ENCODE measurements at places on chromosomes 11 and 22.

DNA sequence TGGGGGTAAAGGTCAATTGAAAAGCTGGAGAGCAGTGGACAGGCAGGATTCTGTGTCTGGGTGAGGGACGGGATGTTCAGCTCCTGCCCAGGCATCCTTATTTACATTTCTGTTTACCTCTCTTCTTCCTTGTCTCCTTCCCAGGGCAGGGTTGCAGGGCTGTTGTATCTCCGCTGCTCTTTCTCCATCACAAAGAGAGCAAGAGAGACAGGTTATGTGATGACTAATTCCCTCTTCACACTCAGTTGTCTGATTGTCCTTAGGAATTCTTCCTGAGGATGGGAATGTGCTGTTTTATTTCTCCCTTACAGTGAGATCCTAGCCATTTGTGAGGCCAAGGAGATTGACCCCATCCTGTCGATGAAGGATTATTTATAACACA lies 104.9 kb downstream of the VPREB1 start:
- no peak for DNase-seq

DNA sequence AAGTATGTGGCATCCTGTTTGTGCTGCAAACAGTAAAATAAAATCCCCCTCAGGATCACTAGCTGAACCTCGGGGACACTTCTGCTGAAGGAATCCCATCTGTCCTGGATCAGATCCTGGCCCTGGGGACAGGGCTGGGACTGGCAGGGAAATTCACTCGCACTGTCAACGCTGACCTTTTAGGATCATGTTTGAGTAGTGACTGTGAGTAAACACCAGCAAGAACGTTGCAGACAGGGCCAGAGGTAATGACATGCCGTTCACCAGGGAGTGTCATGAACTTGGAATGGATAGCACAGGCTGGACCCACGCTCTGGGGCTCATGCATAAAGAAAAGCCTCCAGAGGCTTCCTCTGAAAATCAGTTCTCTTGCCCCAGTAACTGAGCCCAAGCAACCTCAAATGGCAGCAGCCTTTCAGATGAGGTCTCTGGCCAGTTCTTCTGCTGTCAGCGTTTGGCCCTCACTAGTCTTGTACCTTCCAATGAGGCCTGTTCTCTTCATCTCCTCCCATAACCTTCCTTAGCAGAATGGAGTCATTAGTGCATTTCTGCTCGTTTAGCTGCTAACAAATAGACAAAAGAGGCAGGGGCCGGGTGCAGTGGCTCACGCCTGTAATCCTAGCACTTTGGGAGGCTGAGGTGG lies 51.0 kb upstream of the BARX2 start:
- DNase-seq = no peak

DNA sequence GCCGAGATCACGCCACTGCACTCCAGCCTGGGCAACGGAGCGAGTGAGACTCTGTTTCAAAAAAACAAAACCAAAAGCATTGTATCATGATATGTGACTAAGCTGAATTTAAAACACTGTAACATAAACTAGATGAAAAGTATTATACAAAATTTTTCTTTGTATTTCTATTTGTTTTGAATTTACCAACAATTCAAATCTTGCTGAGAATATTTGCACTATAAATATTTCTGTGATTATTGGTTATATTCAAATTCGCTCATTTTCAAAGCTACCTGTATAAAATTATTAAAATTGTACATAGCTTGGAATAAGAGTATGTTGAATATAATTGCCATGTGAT lies 101.9 kb upstream of the SERPIND1 start:
- DNase-seq = no peak

- DNase-seq = no peak
Measured at GRCh38 chr11:95138448-95138847, 48.8 kb downstream of the ENDOD1 start.

DNA sequence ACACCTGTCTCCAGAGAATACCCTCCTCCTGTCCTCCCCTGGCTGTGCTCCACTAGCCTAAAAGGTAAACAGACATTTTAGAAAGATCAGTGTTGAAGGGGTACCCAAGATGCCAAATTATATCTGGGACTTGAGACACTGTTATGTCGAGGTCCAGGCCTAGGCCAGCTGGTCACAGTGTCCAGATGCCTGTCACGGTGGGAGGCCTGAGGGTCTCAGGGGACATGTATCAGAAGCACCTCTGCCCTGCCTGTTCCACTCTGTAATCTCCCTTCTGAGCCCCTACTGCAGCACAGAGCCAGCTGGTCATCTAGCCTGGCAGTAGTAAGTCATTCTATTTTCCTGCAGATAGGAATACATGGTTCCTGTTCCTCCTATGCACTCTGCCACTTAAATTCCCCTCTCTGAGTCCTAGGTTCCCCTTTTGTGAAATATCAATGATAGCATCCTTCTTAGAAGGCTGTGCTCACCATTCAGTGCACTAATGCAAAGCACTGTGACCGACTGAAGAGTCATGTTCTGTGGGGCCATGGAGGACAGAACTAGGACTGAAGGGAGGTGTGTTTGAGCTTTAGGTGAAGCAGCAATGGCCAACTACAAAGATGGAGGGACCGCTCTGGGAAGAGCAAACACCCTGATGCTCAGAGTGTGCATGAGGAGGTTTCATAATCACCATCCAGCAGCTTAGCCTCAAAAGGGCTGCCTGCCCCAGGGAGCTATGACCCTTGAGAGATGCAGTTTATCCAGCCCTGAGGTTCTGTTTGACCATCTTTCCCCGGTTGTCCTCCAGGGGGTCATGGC lies 44.8 kb upstream of the TUB start:
- DNase-seq = no peak

GRCh38 chr22:17874231-17874905 lies 100.1 kb upstream of the BID start:
- DNase-seq = no peak

DNA sequence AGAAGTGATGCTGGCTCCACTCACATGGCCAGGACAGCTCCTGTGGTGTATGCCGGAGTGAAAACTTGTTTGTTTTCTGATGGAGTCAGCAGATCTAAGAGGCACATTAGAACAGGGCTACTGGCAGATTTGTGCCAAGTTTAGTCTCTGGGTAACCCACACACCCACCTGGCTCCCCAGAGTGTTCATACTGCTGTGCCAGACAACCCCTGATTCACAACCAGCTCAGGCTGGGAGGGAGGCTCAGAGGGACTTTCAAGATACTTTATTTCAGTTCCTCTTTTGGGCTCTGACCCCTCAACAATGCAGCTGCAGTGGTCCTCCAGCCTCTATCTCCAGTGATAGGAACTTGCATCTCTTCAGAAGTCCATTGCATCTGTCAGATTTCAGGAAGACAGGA lies 8.5 kb downstream of the NTM start:
- no peak for DNase-seq

GRCh38 chr11:15189189-15189588 lies 74.5 kb downstream of the INSC start:
- DNase-seq = no peak

DNA sequence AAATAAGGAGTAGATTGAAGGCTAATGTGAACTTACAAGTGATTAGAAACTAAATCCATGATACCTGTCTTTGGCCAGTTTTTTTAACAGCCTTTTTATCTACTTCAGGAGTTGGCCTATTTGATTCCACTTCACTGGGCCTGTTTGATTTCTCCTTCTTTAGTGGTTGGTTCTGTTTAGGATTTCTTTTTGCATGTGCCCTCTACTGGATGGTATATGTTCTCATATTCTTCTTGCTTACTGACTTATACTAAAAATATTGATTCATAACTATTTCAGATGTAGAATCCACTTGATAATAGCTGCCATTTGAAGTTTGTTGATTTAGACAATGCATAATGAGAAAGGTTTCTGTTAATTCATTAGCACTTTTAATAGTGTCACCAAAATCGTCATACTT lies 53.9 kb downstream of the USP47 start:
- DNase-seq = no peak

DNA sequence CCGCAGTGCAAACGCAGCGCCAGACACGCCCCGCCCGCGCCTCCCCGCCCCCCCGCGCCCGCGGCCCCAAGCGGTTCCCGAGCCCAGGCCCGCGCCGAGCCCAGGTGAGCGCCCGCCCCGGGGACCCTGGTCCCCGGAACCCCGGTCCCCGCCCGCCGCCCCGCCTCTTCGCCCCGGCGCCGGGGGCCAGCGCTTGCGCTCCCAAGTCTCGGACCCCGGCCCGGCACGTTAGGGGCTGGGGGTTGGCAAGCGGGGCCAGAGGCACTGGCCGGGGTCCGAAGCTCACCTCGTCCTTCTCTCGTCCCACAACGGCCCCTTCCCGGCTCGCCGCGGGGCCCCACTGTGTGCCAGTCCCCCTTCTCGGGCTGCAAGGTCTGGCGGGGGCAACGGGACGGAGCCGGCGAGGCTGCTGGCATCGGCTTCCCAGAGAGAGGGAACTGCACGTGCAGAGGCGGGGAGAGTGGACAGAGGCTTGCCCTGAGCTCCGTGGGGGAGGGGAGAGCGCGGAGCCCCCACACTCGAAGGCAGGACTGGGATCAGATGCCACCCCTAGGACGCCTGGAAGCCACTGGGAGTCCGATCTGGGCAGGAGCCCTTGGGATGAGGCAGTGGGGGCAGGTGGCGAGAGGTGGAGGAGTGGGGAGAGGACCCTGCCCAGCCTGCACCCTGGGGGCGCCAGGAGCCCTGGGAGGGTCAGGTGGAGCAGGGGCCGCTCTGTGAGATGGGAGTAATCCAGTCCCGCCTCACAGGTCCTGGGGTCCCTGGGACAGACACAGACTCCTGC lies 1.8 kb upstream of the AIFM3 start:
- DNase-seq = no peak

DNA sequence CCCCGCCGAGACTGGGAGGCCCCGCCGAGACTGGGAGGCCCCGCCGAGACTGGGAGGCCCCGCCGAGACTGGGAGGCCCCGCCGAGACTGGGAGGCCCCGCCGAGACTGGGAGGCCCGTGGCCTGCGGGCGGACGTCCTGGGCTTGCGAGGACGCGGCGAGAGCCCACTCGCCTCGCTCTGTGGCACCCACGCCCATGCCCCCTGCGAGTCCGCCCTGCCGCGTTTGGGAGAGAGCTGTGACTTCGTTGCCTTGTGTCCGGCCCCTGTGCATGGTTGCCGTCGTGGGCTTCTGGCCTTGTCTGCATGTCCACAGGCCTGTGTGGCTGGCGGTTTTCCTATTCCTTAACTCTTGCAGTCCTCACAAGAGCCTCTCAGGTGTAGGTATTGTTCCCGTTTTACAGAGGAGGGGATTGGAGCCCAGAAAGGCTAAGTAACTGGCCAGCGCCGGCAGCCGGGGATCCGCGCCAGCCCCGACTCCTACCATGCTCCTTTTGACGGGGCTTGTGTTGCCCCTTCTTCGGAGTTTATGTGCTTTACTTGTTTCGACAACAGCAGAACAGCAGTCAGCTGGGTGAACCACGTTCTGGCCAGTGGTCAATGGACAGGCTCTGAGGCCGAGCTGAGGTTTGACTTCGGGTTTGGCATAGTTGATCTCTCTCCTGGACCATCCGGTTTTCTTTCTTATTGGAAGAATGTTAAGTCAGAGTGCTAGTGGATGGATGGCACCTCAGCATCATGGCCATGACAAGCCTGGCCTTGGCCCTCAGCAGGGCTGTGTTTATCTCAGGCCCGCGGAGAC lies 741 bp downstream of the PHRF1 start:
- DNase-seq = no peak

DNA sequence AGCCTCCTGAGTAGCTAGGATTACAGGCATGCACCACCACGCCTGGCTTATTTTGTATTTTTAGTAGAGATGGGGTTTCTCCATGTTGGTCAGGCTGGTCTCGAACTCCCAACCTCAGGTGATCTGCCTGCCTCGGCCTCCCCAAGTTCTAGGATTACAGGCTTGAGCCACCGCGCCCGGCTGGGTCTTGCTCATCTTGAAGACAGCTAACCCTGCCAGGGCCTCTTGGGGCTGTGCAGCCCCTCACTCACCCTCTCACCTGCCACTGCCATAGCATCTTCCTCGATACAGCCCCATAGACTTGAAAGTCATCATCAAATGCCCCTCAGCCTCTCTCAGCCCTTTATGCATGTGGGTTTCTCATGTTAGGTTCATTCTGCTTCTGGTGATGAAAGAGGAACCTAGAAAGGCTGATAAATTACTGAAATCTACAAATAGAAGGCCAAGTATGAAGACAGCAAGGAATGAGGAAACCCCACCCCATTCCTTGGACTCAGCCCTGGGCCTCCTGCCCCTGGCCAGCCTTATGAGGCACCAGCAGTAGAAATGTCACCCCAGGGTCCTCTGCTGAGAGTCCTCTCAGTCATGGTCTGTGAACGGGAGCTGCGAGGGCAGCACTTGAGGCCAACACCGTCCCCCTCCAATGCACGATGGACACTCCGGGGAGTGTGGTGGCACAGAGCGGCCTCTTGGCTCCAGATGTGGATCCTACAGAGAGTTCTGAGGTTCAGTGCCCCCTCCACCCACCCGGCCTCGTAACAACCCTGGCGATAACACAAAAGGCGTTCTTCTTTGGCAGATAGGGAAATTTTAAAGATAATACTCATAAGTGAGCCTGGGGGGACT lies 24.8 kb downstream of the SCGB1A1 start:
- no peak for DNase-seq

DNA sequence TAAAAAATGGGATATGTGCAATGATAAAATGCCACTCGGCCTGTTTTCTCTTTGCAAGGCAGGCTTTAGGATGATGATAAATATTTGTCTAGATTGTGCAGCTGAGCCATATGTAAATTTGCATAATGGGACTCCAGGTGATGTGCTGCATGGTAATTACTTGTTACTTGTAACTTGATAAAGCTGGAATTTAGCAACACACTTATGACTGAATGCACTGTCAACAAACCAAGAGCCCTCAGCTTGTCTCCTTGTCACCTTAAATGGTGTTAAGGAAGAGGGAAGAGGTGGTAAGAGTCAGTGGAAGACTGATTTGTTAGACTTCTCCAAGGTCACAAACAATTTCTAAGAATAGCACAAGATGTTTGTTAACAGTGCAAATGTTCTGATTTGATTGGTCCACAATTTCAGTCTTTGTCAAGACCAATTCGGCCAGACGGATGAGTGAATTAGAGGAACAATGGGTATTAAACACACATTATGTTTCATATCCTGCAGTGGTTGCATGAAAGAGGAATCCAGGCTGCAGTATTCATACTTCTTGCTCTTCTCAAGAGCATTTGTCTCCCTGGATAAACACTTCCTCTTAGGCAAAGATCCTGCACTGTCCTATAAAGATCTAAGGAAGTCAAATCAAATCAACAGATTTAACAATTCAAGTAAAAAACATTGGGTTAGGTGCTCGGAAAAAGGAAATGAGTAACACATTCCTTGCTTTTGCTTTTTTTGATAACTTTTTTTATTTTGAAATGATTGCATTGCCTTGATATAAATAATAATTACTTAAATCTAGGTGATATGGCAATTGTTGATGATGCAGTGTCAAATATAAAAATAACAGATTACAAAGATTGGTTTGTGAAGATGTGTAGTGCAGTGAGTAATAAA lies 448.3 kb upstream of the DDI1 start:
- no peak for DNase-seq

DNA sequence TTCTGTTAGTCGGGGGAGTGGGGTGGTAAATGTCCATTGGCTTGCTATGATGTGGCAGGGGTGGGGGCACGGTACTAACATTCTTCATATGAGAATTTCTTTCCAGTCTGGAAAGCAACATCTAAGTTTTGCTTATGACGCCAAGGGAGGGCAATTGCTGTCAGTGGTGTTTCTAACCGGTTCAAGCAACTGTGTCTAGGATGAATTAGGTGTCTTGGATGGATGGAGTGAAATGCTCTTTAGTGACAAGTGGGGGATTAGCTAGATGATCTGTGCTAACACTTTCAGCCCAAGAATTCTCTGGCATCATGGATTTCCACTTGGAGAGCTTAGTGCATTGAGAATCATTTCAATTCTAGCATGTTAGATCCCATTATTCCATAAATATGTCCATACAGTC lies 262.6 kb upstream of the SORL1-AS1 start:
- DNase-seq = no peak
